ENCODE measurements at places on chromosomes 11 and 22. TPM values are rescaled to one million over a fixed set of nuclear protein-coding genes. Genes with fewer than 3 reads are reported as not detected.

The TMEM132A gene
- 36.7 TPM for total RNA-seq

GRCh38 chr11:71070490-71071453 is 181.6 kb downstream of the SHANK2 start:
- no peak for DNase-seq

GRCh38 chr11:78940500-78941225 is 366.0 kb upstream of the NARS2 start:
- DNase-seq, result no peak

The ZDHHC5 gene
- 36.9 TPM for total RNA-seq

The TRIM22 gene
- total RNA-seq, result 7.4 TPM

DNA sequence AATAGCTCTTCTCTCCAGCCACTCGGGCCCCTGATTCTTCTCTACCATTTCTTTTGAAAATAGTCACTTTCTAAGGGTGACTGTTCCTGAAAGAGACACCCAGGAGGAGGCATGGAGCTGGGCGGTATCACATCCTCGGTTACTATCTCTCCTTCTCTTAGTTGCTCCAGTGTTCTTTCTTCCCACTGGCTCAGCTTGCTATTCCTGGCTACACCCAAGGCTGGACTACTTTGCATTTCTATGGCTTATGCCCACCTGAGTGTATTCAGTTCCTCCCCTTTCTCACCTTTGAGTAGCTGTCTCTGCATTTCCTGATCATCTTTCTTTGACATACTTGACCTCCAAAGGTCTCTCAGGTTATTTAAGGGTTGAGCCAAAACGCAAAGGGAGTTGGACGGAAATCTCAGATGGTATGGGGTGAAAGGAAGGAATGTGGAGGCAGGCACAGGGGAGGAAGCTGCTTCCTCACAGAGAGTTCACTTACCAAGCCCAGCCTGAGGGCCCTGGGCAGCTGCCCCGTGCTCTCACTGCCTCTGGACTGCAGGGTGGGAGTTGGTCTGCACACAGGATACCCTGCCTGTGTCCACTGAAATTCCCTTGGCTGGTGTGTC is 155.7 kb downstream of the SNX19 start:
- no peak for DNase-seq

DNA sequence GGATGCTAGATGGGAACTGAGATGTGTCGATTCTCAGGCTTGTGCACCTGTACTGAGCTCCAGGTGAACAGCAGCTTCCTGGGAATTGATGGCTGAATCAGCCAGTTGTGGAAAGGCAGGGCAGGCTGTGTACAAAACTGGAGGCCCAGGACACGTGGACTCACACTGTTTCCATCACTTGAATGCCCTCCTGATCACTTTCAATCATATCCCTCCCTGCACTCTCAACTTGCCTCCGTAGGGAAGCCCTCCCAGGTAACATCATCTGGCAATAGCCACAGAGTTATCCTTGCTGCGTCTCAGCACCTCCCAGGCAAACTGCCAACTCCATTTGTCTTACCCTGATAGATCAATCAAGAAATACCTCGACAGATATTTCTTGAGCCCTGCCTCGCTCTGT is 10.1 kb downstream of the FAM83F start:
- DNase-seq, result no peak
